ENCODE measurements at places on chromosomes 12 and 14.

- DNase-seq = no peak
Measured at GRCh38 chr12:9634177-9634803, 26.6 kb upstream of the KLRB1 start.

DNA sequence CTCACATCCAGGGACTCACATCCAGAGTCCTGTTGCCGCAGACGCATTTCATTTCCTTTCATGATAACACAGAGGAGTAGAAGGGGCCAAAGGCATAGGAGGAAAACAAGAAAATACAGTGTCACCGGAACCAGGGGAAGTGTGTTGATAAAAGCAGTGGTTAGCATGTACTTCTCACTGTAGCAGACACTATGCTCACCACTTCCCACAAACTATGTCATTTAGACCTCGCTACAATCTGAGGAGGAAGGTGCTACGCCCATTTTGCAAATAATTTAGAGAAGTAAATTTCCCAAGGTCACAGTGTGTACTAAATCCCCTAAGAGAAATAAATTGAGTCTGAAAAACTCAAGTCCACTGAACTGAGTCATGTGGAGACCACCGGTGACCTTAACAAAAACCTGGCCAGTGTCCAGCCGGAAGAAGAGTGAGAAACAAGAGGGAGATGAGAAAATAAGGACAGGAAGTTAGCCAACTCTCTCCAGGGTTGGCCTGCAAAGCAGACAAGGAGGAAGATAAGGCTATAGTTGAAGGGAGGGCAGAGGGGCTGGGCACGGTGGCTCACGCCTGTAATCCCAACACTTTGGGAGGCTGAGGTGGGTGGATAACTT, 25.8 kb upstream of the TMCC3 start:
- no peak for DNase-seq

DNA sequence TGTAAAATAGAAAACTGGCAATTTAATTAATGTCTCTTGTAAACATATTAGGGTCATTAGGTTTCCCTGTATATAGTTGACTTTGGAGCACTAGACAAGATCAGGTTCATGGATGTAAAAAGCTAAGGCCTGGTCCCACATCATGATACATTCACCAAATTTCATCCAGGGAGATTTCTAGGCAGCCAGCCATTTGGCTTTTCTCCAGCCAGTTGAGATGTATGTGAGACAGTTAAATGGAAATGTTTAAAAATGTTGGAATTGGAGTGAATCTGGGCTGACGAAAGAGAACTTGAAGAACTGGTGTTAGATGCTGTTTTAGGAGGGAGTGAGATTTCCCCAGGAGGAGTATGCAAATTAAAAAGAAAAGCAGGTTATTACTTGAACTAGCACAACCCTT, 41.8 kb upstream of the CLEC14A start:
- DNase-seq = no peak

- DNase-seq = no peak
Measured at GRCh38 chr14:49970474-49971147, 77.7 kb downstream of the ARF6 start.

DNA sequence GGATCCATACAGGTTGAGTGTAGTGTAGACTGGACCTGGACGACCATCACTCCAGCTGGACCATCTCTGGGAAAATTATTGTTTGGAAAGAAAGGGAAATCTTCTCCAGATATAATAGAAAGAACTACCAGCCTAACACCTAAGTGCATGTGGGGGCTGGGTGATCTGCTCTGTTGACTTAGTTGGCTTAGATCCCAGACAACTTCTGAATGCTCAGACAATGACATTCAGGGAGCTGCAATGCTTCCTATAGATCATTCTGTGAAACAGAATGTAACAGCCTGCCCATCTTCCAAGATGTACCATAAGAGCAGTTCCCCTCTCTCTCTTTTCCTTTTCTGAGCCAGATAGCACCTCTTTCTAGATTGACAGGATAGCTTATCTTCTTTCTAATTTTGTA, 572.8 kb upstream of the STXBP6 start:
- no peak for DNase-seq

Measured in NCI-H524 treated with DMSO at 0.1 percent for 48 hours (cell line).